ENCODE measurements at places on chromosomes 16 and 17.

DNA sequence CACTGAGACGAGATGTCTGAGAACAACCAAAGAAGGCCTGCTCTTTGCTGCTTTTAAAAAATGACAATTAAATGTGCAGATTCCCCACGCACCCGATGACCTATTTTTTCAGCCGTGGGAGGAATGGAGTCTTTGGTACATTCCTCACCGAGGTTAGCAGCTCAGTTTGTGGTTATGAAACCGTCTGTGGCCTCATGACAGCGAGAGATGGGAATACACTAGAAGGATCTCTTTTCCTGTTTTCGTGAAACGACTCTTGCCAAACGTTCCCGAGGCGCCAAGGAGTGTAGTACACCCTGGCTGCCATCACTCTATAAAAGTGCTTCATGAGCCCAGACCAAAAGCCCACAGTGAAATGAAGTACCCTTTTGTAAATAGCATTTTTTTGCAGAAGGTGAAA is 87.8 kb downstream of the CRISPLD2 start:
- DNase-seq = no peak

- no peak for DNase-seq
Measured at GRCh38 chr17:6212766-6213165, 142.6 kb downstream of the WSCD1 start.

GRCh38 chr17:72373910-72374741 is 253.3 kb downstream of the SOX9 start:
- peak; percentile 33 for DNase-seq

DNA sequence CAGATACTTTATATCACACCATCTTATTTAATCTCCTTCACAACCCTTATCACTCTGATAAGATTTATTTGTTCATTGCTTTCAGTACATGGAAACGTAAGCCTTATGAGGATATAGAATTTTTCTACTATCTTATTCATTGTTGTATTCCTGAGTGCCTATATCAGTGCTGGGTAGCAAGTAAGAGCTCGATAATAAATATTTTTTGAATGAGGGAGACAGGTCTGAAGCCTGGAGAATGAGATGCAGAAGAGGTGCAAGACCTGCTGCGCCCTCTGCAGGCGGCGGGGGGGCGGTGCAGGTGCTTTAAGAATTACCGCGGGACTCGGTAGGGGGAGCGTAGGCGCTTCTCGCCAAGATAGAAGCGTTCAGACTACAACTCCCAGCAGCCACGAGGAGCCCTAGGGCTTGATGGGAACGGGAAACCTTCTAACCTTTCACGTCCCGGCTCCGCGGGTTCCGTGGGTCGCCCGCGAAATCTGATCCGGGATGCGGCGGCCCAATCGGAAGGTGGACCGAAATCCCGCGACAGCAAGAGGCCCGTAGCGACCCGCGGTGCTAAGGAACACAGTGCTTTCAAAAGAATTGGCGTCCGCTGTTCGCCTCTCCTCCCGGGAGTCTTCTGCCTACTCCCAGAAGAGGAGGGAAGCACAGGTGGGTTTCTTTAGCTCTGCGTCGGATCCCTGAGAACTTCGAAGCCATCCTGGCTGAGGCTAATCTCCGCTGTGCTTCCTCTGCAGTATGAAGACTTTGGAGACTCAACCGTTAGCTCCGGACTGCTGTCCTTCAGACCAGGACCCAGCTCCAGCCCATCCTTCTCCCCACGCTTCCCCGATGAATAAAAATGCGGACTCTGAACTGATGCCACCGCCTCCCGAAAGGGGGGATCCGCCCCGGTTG is at the start of gene WRAP53:
Gene WRAP53, plus strand, starts transcription at position 570 of the 900 bp plus-strand sequence. Its CDS starts 172 bp downstream, at position 742.
- DNase-seq = peak; percentile 99

- DNase-seq = peak; percentile 32
Measured at GRCh38 chr16:68972720-68973119, 129.4 kb downstream of the TANGO6 start.

GRCh38 chr17:33976831-33977230 is 278.3 kb upstream of the CCL2 start:
- DNase-seq = peak; percentile 52

- no peak for DNase-seq
Measured at GRCh38 chr16:14528306-14528705, 101.8 kb downstream of the PARN start.

- no peak for DNase-seq
Measured at GRCh38 chr17:5121186-5121841, 5.5 kb downstream of the USP6 start.

DNA sequence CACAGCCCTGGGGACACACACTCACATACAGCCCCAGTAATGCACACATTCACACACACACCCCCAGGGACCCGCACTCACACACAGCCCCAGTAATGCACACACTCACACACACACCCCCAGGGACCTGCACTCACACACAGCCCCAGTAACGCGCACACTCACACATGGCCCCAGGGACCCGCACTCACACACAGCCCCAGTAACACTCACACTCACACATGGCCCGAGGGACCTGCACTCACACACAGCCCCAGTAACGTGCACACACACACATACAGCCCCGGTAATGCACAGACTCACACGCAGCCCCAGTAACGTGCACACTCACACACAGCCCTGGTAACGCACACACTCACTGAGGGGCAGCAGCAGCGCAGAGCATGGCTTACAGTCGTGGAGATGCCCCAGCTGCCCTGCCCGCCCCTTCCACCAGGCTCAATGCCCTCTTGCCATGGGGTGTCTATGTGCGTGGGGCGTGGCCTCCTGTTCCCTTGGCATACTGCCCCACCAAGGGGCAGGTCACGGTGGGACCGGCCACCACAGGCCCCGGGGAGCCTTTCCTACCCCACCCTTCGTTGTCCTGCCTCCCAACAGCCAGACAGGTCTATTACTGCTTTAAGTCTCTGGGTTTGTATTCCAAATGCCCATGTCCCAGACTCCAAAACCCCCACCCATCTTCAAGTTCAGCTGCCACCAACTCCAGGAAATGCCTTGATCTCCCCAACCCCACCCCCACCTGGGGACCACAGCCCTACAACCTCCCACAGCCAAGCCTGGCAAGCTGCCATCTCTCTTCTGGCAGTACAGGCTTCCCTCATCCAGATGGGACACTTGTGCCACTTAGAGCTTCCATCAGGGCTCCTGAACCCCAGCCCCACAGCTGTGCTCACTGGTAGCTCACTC is 2.7 kb downstream of the CCDC102A start:
- no peak for DNase-seq

DNA sequence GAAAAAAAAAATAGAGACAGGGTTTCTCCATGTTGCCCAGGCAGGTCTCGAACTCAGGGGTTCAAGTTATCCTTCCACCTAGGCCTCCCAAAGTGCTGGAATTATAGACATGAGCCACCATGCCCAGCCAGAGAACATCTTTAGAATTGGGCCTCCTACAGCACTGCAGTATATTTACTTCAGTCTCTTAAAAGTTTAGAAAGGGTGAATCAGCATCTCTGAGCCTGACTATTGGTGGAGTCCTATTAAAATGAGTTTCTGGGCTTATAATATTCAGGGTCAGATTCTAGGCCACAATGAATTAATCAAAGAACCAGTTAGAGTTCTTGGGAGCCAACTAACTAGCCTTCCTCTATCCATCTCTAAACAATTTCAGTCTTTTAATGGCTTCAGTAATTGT is 22.8 kb downstream of the TADA2A start:
- DNase-seq = no peak

DNA sequence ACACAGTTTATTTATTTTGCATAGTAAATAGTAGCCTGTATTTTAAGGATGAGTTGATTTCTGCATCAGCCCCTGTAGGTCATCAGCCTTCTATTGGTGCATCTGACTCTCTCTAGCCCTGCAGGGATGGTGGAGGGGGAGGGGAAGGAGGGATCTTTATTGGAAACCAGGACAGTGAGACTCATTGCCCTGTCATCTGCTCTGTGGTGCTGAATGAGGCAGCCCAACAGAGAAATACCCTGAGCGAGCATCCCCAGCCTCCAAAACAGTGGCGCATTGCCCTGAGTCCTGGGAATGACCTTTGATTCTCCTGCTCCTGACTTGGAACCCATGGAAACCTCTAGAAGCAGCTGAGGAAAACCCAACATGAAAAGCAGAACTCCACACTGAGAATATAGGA is 45.5 kb upstream of the STH start:
- DNase-seq = no peak

DNA sequence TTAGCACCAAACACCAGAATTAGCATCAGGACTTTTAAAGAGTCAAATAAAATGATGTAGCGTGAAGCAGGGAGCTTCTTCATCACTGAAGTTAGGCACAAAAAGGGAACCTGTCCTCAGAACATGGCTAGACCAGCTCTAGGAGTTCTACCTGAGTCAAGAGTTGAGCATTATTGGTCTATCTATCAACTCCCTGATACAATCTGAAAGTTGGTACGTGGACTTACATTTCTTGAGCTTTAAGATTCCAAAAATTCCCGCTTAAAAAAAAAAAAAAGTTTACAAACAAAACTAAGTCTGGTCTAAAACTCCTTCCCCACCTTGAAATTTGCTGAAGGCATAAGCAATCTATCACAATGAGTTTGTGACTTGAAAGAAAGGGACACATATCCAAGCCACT is 12.3 kb downstream of the TLE7 start:
- DNase-seq = no peak

DNA sequence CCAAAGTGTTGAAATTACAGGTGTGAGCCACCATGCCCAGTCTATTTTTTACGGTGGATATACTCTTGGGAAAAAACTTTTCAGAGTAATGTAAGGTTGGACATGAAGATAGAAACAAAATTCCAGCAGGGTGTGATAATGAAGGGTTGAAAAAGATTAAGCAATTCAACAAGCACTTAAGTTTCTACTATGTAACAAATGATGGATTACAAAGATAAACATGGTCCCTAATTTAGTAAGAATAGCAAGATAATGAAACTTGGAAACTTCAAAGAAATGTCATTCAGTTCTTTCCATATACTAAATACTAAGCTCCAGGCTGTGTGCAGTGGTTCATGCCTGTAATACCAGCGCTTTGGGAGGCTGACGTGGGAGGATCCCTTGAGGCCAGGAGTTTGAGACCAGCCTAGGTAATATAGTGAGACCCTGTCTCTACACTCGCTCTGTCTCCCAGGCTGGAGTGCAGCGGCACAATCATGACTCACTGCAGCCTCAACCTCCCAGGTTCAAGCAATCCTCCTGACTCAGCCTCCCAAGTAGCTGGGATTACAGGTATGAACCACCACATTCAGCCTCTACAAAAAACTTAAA is 31.0 kb downstream of the PSMD12 start:
- DNase-seq = no peak

DNA sequence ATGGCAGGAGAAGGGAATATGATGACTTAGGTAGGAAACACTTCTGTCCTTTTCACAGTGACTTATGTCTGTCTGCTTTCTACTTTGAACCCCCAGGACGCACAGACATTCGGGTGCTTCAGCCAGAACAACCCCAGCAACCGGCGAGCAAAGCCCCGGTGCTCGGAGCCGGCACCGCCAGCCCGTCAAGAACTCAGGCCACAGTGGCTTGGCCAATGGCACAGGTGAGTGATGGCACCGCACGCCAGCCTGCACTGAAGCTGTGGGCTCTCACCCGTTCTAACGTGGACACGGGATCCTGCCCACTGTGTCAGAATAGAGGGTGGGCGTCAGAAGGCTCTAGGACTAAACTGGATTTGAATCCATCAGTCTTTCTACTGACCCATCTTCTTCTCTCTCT is 79.4 kb upstream of the CLEC18A start:
- DNase-seq = no peak
